WTC11 (cell line): ENCODE measurements at places on chromosomes 2 and 18.

DNA sequence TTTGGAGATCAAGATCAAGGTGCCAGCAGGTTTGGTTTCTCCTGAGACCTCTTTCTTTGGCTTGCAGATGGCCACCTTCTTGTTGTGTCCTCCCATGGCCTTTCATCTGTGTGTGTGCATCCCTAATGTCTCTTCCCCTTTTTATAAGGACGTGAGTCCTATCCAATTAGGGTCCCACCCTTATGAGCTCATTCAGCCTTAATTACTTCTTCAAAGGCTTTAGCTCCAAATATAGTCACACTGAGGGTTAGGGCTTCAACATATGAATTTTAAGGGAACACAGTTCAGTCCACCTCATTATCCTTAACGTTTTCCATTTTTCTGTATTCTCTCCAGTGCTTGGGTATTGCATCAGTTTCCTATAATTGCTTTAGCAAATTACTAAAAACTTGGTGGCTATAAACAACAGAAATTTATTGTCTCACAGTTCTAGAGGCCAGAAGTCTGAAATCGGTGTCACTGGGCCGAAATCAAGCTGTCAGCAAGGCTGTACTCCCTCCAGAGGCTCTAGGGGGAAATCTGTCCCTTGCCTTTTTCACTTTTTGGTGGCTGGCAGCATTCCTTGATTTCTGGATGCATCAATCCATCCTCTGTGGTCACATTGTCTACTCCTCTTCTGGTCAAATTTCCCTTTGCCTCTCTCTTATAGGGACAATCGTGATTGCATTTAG is 34.1 kb downstream of the CDC42EP3 start:
- DNase-seq, result no peak
- peaks cover 3% of the 10 kb centered on the region; the same call in 1 of the 2 replicates for H3K36me3 ChIP-seq
- peaks cover 13% of the 10 kb centered on the region for H3K4me1 ChIP-seq
- H3K27me3 ChIP-seq, result no peaks in the 10 kb centered on the region; the same call in 1 of the 2 replicates
- no peak overlapping the region for H3K27ac ChIP-seq

DNA sequence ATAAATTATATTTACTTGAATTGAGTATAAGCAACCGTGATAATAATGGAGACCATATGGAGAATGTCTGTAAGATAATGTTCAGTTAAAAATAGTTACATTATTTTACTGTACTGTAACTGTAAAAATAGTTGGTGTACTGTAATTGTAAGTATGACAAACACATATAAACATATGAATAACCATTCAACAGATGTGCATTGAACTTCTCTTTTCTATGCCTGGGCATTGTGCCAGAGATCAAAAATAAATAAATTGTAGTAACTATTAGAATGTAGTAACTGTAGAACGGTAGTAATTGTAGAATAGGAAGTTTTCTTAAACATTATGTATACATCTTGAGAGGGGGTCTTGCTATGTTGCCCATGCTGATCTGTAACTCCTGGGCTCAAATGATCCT is 287.4 kb upstream of the EPAS1 start:
- no peak overlapping the region for H3K27ac ChIP-seq
- H3K4me3 ChIP-seq, result no peak overlapping the region
- no peak for DNase-seq
- peaks cover 29% of the 10 kb centered on the region for H3K4me1 ChIP-seq
- no peaks in the 10 kb centered on the region for H3K27me3 ChIP-seq
- H3K36me3 ChIP-seq, result peaks cover 7% of the 10 kb centered on the region; the same call in 1 of the 2 replicates

DNA sequence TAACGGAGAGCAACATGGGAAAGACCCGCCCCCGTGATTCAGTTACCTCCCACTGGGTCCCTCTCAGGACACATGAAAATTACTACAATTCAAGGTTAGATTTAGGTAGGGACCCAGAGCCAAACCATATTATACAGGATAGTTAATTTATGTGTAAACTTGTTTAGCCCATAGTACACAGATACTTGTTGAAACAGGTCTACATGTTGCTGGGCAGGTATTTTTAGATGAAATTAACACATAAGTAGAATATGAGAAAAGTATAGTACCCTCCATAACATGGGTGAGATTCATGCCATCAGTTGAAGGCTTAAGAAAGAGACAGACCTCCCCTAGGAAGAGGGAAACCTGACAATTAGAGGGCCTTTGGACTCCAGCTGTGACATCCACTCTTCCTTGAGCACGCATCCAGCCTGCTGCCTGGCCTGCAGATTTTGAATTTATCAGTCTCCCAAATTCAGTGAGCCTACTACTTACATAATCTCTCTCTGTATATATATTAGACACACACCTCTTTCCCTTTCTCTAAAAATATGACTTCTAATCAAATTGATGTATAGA is 463.5 kb upstream of the NETO1 start:
- no peaks in the 10 kb centered on the region for H3K36me3 ChIP-seq
- DNase-seq, result no peak
- H3K27me3 ChIP-seq, result no peaks in the 10 kb centered on the region
- H3K27ac ChIP-seq, result no peak overlapping the region
- no peak overlapping the region for H3K4me3 ChIP-seq

DNA sequence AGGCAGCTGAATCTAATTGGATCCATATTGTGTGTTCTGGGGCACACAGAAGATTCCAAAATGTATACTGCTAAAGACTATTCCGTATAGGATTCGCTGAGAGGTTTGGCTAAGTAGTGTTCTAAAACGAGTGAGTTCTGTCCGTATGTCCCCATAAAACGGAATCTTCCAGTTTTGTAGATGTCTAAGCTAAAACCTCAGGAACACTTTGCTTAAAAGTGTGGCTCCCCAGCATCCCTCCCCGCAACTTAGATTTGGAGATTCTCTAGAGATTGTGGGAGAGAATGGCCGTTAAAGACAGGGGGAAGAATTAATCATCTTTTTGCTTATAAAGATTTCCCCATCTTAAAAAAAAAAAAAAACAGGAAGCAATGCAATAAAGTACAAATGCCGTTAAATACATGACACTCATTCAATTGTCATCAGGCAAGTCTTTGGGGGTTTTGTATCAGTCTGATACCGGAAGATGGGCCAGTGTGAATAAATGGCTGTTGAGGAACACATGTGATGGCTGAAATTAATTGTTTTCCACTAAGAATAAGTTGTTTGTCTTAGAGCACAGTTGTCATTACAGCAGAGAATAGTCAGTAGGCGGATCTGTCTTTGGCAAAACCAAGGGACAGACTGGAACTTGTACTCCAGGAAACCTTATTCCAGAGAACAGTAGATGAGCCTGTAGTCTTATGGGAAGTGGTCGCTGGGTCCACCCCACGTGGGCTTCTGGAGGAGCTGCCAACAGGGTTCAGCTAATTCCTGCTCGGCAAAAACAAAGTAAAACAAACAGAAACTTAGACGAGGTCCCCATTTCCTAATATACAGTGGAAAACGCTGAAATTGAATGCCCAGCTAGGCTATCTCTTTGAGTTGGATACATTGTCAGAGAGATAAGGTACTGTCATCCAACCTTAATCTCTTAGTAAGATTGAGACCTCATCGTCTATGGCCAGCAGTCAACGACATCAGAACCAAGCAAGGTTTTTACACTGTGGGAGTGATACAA is 1.7 kb downstream of the EMILIN2 start:
- H3K27ac ChIP-seq, result no peak overlapping the region
- no peak for DNase-seq
- no peaks in the 10 kb centered on the region for H3K36me3 ChIP-seq
- peaks cover 66% of the 10 kb centered on the region for H3K27me3 ChIP-seq
- H3K4me3 ChIP-seq, result peak overlapping the region; percentile 88

- H3K27me3 ChIP-seq, result no peaks in the 10 kb centered on the region
- H3K4me1 ChIP-seq, result no peaks in the 10 kb centered on the region
- H3K36me3 ChIP-seq, result no peaks in the 10 kb centered on the region
- no peak overlapping the region for H3K4me3 ChIP-seq
- H3K27ac ChIP-seq, result no peak overlapping the region
Measured at GRCh38 chr18:52750995-52751394, 411.0 kb downstream of the DCC start.

- no peaks in the 10 kb centered on the region for H3K4me1 ChIP-seq
- no peak overlapping the region for H3K4me3 ChIP-seq
- H3K27me3 ChIP-seq, result no peaks in the 10 kb centered on the region
- no peaks in the 10 kb centered on the region; the same call in 1 of the 2 replicates for H3K36me3 ChIP-seq
- no peak for DNase-seq
- H3K27ac ChIP-seq, result no peak overlapping the region
Measured at GRCh38 chr2:216974321-216975302, 114.7 kb upstream of the TNP1 start.

DNA sequence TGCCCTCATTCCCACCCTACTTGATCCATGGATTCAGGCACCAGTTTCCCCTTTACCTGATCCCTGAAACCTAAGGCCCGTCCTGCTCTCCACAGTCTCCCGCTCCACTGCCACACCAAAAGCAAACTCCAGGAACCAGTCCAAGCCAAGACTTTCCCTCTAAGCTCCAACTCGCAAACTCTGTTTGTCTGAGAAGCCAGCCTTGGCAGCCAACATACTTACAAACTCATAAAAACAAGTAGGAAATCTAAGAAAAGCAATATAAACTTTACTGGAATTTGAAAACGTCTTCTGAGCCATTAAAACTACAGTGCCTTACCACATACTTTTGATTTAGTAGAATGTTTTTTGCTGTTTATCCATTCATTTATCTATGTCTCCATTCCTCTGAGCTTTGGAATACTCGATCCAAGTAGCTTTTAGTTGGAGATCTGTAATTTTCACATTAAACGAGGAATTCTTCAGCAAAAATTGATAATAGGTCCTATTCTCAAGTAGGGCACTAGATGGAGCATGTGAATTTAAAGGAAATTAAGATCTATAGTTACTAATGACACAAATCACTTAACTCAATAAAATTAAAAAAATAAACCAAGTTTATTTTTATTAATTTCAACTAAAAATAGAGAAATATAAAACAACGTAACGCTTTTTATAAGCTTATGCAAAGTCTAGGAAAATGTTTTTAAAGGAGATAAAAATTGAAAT is 199.7 kb downstream of the MYO3B start:
- no peak overlapping the region for H3K27ac ChIP-seq
- DNase-seq, result no peak
- peaks cover 4% of the 10 kb centered on the region for H3K27me3 ChIP-seq
- no peaks in the 10 kb centered on the region for H3K36me3 ChIP-seq
- peaks cover 8% of the 10 kb centered on the region for H3K4me1 ChIP-seq

DNA sequence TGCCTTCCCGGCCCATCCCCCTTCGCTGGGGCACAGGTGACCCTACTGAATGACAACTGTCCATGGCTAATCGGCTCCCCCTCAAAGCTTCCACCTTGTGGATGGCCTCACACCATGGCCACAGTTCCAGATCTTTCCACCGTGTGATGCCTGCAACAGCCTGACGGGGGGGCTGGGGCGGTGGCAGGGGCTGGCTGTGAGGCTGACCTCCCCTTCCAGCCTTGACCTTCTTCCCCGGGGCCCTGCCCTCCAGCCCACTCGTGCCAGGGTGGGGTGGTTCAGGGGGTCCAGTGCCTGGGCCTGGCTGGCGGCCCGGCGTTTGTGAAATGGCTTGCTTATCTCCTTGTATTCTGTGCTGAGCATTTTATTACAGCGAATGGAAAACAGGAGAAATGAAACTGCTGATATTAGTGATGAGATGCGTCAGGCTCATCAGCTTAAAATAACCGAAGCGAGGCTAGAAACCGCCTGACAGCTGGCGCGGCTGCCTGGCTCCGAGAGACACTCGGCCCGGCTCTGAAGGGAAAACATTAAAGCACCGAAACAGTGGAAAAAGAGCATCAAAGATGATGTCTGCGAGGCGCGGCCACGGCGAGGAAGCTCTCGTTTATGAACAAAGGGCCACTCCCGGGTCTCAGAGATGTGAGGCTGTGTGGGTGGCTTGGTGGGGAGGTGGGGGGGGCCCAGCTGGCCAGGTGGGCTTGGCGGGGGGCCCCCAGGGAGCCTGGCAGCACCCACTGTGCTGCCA is 916 bp upstream of the PDCD1 start:
- peak overlapping the region; percentile 41; the same call in 1 of the 2 replicates for H3K27ac ChIP-seq
- H3K4me1 ChIP-seq, result peaks cover 9% of the 10 kb centered on the region; the same call in 1 of the 2 replicates
- H3K36me3 ChIP-seq, result peaks cover 4% of the 10 kb centered on the region; the same call in 1 of the 2 replicates
- no peak for DNase-seq
- H3K27me3 ChIP-seq, result no peaks in the 10 kb centered on the region
- no peak overlapping the region for H3K4me3 ChIP-seq

GRCh38 chr18:38358805-38359657 is 793.4 kb upstream of the CELF4 start:
- DNase-seq, result no peak
- no peaks in the 10 kb centered on the region for H3K36me3 ChIP-seq
- peaks cover 10% of the 10 kb centered on the region for H3K4me1 ChIP-seq
- H3K4me3 ChIP-seq, result no peak overlapping the region
- no peak overlapping the region for H3K27ac ChIP-seq
- H3K27me3 ChIP-seq, result no peaks in the 10 kb centered on the region

DNA sequence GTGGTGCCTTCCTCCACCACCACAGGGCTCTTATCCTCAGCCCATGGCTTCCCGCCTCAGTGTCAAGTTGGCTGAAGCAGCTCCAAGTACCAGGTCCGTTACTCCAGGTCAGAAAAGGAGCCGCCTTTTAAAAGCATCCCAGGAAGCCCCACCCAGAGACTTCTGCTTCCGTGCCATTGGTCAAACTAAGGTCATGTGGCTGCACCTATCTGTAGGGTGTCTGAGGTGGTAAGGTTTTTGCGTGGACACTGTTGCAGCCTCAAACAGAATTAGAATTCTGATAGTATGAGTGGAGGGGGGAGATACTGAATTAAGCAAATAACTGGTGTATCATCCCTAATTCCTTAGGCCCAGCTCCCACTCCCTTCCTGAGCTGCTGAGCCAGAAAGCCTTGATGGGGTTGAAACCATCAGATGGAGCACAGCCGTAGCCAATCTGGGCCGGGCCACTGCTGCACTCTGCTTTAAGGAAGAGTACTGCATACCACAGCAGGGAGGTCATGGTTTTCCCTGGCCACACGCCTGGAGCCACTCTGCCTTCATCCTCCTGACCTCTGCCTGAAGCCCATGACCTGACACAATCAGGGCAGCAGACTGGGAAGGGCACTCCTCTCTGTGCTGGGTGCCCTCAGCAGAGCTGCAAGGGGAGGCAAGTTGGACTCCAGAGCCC is 8.4 kb downstream of the TMEM247 start:
- peaks cover 2% of the 10 kb centered on the region; the same call in 1 of the 2 replicates for H3K27me3 ChIP-seq
- H3K27ac ChIP-seq, result no peak overlapping the region
- no peaks in the 10 kb centered on the region for H3K36me3 ChIP-seq
- H3K4me3 ChIP-seq, result no peak overlapping the region

DNA sequence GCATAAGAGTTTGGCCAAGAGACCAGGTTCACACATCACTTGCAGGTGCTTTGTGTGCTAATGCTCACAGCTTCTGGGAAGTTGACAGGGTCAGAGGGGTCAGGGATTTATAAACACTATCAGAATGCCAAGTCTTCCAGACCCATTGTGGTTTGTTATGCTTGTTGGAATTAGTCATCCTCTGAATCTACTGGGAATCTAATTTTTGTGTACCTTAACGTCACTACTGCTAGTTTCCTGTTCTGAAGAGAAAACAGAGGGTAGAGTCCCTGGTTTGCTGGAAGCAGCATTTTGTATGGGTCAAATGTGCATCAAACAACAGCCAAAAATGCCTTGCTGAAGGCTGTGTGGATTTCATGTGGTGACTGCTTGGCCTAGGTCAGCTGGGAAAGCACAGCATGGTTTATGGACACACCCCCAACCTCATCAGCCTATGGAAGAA is 33.3 kb downstream of the ANTXR1 start:
- no peaks in the 10 kb centered on the region for H3K27me3 ChIP-seq
- peaks cover 11% of the 10 kb centered on the region for H3K36me3 ChIP-seq
- no peak overlapping the region for H3K27ac ChIP-seq
- no peaks in the 10 kb centered on the region for H3K4me1 ChIP-seq
- no peak overlapping the region for H3K4me3 ChIP-seq

GRCh38 chr2:172848519-172848918 is 112.9 kb downstream of the RAPGEF4 start:
- no peak for DNase-seq
- no peak overlapping the region for H3K4me3 ChIP-seq
- H3K4me1 ChIP-seq, result no peaks in the 10 kb centered on the region
- H3K27ac ChIP-seq, result no peak overlapping the region
- H3K27me3 ChIP-seq, result no peaks in the 10 kb centered on the region
